ENCODE measurements at places on chromosomes 4 and X. TPM values are rescaled to one million over a fixed set of nuclear protein-coding genes. Genes with fewer than 3 reads are reported as not detected.

GRCh38 chr4:134028421-134028820 is 173.2 kb downstream of the PABPC4L start:
- H3K4me1 ChIP-seq: no peaks in the 10 kb centered on the region
- H3K27ac ChIP-seq: no peak overlapping the region
- no peaks in the 10 kb centered on the region for H3K27me3 ChIP-seq
- H3K4me3 ChIP-seq: no peak overlapping the region
- H3K36me3 ChIP-seq: no peaks in the 10 kb centered on the region
- no peak for DNase-seq

GRCh38 chrX:136106920-136107528 is 40.3 kb upstream of the FHL1 start:
- no peak for DNase-seq
- H3K27me3 ChIP-seq: no peaks in the 10 kb centered on the region
- no peak overlapping the region for H3K27ac ChIP-seq
- H3K4me1 ChIP-seq: no peaks in the 10 kb centered on the region

GRCh38 chrX:17930850-17931249 is 69.8 kb upstream of the RAI2 start:
- no peaks in the 10 kb centered on the region for H3K27me3 ChIP-seq
- no peak overlapping the region for H3K4me3 ChIP-seq
- no peak for DNase-seq

GRCh38 chr4:141999446-142000143 is 363.2 kb downstream of the IL15 start:
- H3K27me3 ChIP-seq: no peaks in the 10 kb centered on the region
- no peak overlapping the region for H3K4me3 ChIP-seq
- no peaks in the 10 kb centered on the region for H3K4me1 ChIP-seq
- no peak for DNase-seq

- H3K27ac ChIP-seq: no peak overlapping the region
- no peaks in the 10 kb centered on the region for H3K27me3 ChIP-seq
- no peaks in the 10 kb centered on the region for H3K4me1 ChIP-seq
- no peak for DNase-seq
- no peak overlapping the region for H3K4me3 ChIP-seq
Measured at GRCh38 chr4:25449270-25449669, 72.2 kb downstream of the ANAPC4 start.

IBSP gene
- 0.33 TPM for total RNA-seq

- DNase-seq: no peak
- no peak overlapping the region for H3K27ac ChIP-seq
- no peaks in the 10 kb centered on the region for H3K36me3 ChIP-seq
- H3K4me3 ChIP-seq: no peak overlapping the region
Measured at GRCh38 chr4:20176881-20177280, 74.8 kb upstream of the SLIT2 start.

- DNase-seq: no peak
- H3K4me3 ChIP-seq: no peak overlapping the region
- H3K27ac ChIP-seq: no peak overlapping the region
- H3K4me1 ChIP-seq: peaks cover 2% of the 10 kb centered on the region
- no peaks in the 10 kb centered on the region for H3K27me3 ChIP-seq
Measured at GRCh38 chr4:7697343-7697742, 242.3 kb downstream of the AFAP1 start.

MAGEB1 gene
- 0.05 TPM for total RNA-seq

DNA sequence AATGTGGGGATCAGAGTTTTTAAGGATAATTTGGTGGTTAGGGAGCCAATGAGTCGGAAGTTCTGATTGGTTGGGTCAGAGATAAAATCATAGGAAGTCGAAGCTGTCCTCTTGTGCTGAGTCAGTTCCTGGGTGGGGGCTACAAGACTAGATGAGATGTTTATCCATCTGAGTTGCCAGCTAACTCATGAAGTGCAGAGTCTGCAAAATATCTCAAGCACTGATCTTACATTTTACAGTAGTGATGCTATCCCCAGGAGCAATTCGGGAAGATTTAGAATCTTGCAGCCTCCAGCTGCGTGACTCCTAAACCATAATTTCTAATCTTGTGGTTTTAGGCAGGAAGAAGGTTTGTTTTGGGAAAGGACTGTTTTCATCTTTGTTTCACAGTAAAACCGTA is 565.8 kb upstream of the SPANXN1 start:
- no peak overlapping the region for H3K27ac ChIP-seq
- H3K36me3 ChIP-seq: no peaks in the 10 kb centered on the region
- no peak for DNase-seq
- H3K4me3 ChIP-seq: no peak overlapping the region

- H3K27me3 ChIP-seq: peaks cover 16% of the 10 kb centered on the region
- no peak overlapping the region for H3K27ac ChIP-seq
- no peak overlapping the region for H3K4me3 ChIP-seq
- DNase-seq: no peak
- H3K4me1 ChIP-seq: no peaks in the 10 kb centered on the region
Measured at GRCh38 chrX:140439476-140439875, 65.4 kb downstream of the SOX3 start.

GRCh38 chrX:109782994-109783700 is 50.1 kb upstream of the ACSL4 start:
- H3K27me3 ChIP-seq: no peaks in the 10 kb centered on the region
- no peak overlapping the region for H3K4me3 ChIP-seq
- H3K4me1 ChIP-seq: no peaks in the 10 kb centered on the region
- H3K36me3 ChIP-seq: no peaks in the 10 kb centered on the region
- H3K27ac ChIP-seq: no peak overlapping the region

DNA sequence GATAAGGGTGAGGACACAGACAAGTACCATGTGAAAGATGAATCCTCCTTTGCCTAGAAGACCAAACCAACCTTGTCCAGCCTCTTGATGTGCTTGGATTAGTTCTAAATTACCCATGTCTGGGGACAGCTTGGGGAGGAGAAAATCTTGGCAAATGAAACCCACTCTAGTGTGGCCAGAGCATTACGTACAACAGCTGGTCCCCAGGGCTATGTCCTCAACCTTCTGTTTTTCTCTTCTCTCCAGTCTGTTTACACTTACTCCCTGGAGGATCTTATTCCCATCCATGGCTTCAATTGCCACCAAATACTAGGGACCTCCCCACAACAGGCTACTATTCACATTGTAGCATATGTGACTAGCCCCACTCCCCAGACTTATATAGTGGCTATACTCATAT is 384.5 kb downstream of the OPHN1 start:
- H3K4me1 ChIP-seq: no peaks in the 10 kb centered on the region
- no peak overlapping the region for H3K4me3 ChIP-seq
- no peaks in the 10 kb centered on the region for H3K36me3 ChIP-seq
- H3K27ac ChIP-seq: no peak overlapping the region
- DNase-seq: no peak

GRCh38 chr4:184784628-184785257 is 41.0 kb downstream of the ACSL1 start:
- no peak for DNase-seq
- H3K36me3 ChIP-seq: peaks cover 3% of the 10 kb centered on the region
- no peak overlapping the region for H3K27ac ChIP-seq
- H3K4me1 ChIP-seq: peaks cover 31% of the 10 kb centered on the region

FGFBP2 gene
- total RNA-seq: 16.4 TPM

- H3K4me3 ChIP-seq: no peak overlapping the region
- H3K4me1 ChIP-seq: peaks cover 88% of the 10 kb centered on the region
- H3K36me3 ChIP-seq: no peaks in the 10 kb centered on the region
- DNase-seq: no peak
Measured at GRCh38 chrX:40148385-40149285, 50.9 kb upstream of the BCOR start.

GRCh38 chrX:103774070-103774642 is 2.5 kb upstream of the PLP1 start:
- H3K4me1 ChIP-seq: no peaks in the 10 kb centered on the region
- H3K36me3 ChIP-seq: no peaks in the 10 kb centered on the region
- no peak for DNase-seq
- H3K27me3 ChIP-seq: no peaks in the 10 kb centered on the region
- H3K4me3 ChIP-seq: no peak overlapping the region

DNA sequence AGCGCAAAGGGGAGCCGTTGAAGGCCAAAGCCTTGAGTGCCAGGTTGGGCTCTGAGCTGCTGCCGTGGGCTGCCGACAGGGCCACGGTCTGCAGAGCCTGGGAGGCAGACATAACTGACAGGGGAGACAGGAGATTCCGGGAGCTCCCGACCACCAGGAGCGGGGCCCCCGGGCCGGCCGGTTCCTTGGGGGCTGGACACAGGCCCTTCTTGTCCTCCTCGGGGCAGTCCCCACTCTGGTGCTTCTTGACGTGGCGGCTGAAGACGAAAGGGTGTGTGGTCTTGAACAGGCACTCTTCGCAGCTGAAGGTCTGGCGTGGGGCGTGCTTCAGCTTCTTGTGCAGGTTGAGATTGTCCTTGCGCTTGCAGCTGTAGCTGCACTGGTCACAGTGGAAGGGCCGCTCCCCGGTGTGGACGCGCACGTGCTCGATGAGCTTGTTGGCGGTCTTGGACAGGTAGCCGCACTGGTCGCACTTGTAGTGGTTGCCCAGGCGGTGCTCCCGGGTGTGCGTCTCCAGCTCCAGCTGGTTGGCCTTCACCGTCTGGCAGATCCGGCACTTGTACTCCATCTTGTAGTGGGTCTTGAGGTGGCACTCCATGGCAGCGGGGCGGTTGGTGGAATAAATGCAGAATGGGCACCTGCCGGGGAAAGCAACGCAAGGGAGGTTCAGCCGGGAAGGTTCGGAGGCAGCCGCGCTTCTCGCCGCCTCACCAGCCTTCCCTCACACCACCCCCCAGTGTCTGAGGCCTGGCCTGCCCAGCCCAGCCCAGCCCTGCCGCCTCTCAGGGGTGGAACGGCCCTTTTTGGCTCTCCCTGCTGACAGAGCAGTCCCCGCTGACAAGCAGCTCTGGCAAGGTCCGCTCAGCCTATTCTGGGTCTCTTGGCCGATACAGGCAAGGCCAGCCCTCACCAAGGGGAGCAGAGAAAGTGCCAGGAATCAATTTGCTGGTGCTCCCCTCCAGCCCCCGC is 81.3 kb downstream of the C4orf51 start:
- H3K4me1 ChIP-seq: no peaks in the 10 kb centered on the region
- no peaks in the 10 kb centered on the region for H3K27me3 ChIP-seq
- peaks cover 54% of the 10 kb centered on the region for H3K36me3 ChIP-seq
- no peak overlapping the region for H3K4me3 ChIP-seq
- no peak for DNase-seq

GIMD1 gene
- total RNA-seq: not detected

IRAK1 gene
- total RNA-seq: 33.9 TPM

SEPTIN11 gene
- total RNA-seq: 26.9 TPM

PAGE1 gene
- not detected for total RNA-seq

- H3K27ac ChIP-seq: no peak overlapping the region
- H3K4me3 ChIP-seq: no peak overlapping the region
- no peak for DNase-seq
- no peaks in the 10 kb centered on the region for H3K27me3 ChIP-seq
Measured at GRCh38 chr4:168057412-168057811, 34.9 kb upstream of the ANXA10 start.

- no peak for DNase-seq
- H3K27ac ChIP-seq: no peak overlapping the region
- H3K4me3 ChIP-seq: no peak overlapping the region
Measured at GRCh38 chr4:127018381-127018780, 614.4 kb upstream of the INTU start.

DNA sequence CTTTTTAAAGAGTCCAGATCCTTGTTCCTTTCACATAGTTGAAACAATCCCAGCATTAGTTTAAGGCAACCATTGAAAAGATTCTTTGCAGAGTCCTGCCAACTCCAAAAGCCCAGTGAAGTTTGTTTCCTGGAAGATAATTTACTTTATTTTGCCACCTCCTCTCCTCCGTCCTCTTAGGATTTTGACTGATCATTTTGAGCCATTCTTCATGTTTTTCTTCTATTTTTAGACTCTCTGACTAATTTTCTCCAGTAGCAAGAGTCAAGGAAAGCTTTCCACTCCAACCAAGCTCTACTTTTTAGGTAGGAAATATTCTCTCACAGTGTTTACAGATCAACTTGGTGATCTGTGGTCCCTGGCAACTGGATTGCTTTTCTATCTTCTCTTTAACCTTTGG is 10.3 kb downstream of the NCBP2L start:
- H3K4me3 ChIP-seq: no peak overlapping the region
- H3K36me3 ChIP-seq: no peaks in the 10 kb centered on the region
- H3K4me1 ChIP-seq: no peaks in the 10 kb centered on the region

DNA sequence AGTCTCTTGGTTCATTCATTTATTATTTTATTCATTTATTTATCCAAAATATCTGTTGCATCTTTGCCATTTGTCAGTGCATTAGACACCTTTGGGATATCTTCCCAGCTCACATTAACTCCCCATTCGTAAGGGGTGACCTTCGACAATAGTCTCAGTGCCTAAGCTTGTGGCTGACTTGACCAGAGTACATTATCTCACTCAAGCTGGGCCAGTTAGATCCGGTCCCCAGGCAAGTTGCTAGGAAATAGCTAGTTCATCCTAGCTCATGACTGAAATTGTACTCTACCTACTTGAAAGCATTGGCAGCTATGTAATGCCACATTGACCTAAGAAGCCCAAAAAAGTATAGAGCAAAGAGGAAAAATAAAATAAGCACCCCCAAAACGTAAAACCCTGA is 165.3 kb downstream of the FBXO8 start:
- DNase-seq: no peak
- no peaks in the 10 kb centered on the region for H3K4me1 ChIP-seq
- no peak overlapping the region for H3K27ac ChIP-seq
- no peaks in the 10 kb centered on the region for H3K27me3 ChIP-seq
- H3K36me3 ChIP-seq: no peaks in the 10 kb centered on the region
- no peak overlapping the region for H3K4me3 ChIP-seq

- no peaks in the 10 kb centered on the region for H3K36me3 ChIP-seq
- H3K4me3 ChIP-seq: no peak overlapping the region
- H3K27me3 ChIP-seq: no peaks in the 10 kb centered on the region
- no peaks in the 10 kb centered on the region for H3K4me1 ChIP-seq
Measured at GRCh38 chr4:83259586-83259985, 25.0 kb downstream of the COQ2 start.

GRCh38 chr4:2812612-2813354 is 19.9 kb downstream of the SH3BP2 start:
- H3K36me3 ChIP-seq: peaks cover 4% of the 10 kb centered on the region
- H3K27ac ChIP-seq: peak overlapping the region; percentile 96
- H3K27me3 ChIP-seq: no peaks in the 10 kb centered on the region
- peaks cover 27% of the 10 kb centered on the region for H3K4me1 ChIP-seq
- no peak for DNase-seq
- peak overlapping the region; percentile 49 for H3K4me3 ChIP-seq

- no peak overlapping the region for H3K27ac ChIP-seq
- no peak overlapping the region for H3K4me3 ChIP-seq
- H3K36me3 ChIP-seq: no peaks in the 10 kb centered on the region
- no peaks in the 10 kb centered on the region for H3K27me3 ChIP-seq
Measured at GRCh38 chrX:3803305-3803704, 89.9 kb upstream of the PRKX start.

- H3K27ac ChIP-seq: no peak overlapping the region
- H3K4me1 ChIP-seq: peaks cover 2% of the 10 kb centered on the region
- no peak overlapping the region for H3K4me3 ChIP-seq
- DNase-seq: no peak
- H3K36me3 ChIP-seq: no peaks in the 10 kb centered on the region
- no peaks in the 10 kb centered on the region for H3K27me3 ChIP-seq
Measured at GRCh38 chr4:15692602-15693001, 10.3 kb upstream of the BST1 start.

UGT2B17 gene
- total RNA-seq: 0.28 TPM

Data from thymus (tissue), 14 donors.